Mesenteric fat pad (tissue), 1 donor: ENCODE measurements at places on chromosomes 16 and 17.

- DNase-seq: no peak
Measured at GRCh38 chr16:24493821-24494220, 45.5 kb upstream of the RBBP6 start.

DNA sequence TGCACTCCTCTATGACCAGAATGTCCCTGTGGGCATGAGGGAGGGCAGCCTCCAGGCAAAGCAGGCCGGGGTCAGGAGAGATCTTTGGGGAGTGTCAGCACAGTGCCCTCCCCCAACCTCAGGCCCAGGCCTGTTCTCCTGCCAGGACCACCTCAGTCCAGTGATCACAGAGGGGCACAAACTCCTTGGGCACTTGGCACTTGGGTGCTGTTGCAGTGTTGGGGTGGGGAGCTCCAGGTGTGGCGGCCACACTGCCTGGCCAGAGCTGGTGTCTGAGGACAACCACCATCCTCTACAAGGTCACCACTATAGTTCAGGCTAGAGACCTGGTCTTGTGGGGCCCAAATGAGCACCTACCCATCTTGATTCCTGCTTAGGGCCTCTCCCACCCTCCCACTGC, 37.2 kb downstream of the SMPD3 start:
- peak; percentile 71 for DNase-seq

DNA sequence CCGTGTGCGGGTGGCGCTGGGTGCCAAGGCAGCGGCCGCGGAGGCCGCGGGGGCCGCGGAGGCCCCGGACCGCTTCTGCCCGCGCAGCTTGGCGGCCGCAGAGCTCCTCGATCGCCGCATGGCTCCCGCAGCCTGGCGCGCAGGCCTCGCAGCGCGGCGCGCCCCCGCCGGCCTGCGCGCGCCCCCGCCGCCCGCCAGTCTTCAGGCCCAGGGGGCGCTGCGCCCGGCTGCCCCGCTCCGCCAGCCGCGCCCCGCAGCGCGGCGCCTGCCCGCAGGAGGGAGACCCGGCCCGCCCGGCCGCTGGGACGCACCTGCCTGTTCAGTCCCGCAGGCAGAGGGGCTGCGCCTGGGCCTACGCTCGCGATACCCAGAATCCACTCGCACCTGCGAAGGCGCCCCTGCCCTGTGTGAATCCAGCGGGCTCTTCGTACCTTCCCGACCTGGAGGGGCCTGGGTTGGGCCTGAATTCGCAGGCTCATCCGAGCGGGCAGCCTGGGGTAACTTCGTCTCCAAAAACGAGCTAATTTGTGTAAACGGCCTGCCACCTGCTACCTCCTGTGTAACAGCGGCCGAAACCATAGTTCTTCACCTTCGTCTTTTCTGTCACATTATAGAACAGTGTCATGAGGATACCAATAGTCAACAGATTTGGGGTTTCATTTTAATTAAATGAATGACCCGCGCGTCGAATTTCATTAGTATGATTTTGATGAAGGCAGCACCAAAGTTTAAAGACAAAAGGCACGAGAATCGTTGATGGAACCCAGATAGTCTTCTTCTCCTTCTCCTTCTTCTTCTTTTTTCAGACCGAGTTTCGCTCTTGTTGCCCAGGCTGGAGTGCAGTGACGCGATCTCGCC, at the start of gene CENPV:
Gene CENPV, minus strand, starts transcription at position 153 of the 858 bp plus-strand sequence. Its CDS starts 33 bp downstream, at position 120.
- no peak for DNase-seq

- DNase-seq: no peak
Measured at GRCh38 chr17:13702266-13702665, 100.5 kb upstream of the HS3ST3A1 start.

DNA sequence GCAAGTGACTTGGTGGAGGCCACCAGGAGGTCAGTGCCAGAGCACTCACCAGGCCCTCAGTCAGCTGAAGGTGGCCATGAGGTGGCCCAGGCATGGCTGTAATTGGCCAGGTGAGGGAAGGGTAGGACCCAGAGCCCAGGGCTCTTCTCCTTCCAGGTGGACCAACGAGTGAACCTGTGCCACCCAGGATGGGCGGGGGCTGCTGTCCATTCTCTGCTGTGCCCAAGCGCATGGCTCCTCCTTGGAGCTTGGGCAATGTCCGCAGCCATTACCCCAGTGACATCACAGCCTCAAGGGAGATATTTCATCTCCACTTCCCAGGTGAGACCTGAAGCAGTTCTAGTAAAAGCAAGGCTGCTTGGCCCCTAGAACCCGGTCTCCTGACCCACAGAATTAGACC, 303.0 kb upstream of the FOXF1 start:
- DNase-seq: peak; percentile 78

DNA sequence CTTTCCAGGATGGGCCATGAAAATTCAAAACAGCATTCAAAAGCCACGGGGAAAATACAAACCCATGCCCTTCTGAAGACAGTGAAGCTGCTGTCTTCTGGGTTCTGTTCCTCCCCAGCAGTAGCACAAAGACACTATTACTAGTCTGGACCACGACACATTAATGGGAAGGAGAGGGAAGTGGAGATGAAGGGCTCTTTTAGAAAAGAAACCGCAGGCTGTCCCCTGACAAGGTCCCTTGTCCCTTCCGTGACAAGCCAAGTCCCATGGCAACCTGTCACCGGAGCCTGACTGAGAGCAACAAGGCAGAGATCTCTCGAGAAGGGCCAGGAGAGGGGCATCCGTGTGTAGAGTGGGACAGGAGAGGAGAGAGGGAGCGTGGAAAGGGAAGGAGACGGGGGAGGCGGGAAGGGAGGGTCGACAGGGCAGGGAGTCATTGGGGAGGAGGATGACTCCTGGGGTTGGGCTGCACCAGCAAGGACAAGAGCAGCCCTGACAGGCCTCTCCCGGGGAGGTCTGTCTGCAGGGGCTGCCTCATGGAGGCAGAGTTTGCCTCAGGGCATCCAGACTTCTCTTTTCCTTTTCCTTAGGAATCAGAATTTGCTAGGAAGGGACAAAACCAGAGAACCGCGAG, 436.2 kb downstream of the SLC39A11 start:
- DNase-seq: no peak

- DNase-seq: no peak
Measured at GRCh38 chr16:31427441-31428278, 500 bp downstream of the COX6A2 start.
